ENCODE measurements at places on chromosomes 5 and 9. TPM values are rescaled to one million over a fixed set of nuclear protein-coding genes. Genes with fewer than 3 reads are reported as not detected.

Gene SHOC1
- 0.37 TPM for total RNA-seq

Gene IFNB1
- not detected for total RNA-seq

Gene SPINK6
- total RNA-seq, result 0.45 TPM

Gene ARHGAP26
- total RNA-seq, result 74.0 TPM

DNA sequence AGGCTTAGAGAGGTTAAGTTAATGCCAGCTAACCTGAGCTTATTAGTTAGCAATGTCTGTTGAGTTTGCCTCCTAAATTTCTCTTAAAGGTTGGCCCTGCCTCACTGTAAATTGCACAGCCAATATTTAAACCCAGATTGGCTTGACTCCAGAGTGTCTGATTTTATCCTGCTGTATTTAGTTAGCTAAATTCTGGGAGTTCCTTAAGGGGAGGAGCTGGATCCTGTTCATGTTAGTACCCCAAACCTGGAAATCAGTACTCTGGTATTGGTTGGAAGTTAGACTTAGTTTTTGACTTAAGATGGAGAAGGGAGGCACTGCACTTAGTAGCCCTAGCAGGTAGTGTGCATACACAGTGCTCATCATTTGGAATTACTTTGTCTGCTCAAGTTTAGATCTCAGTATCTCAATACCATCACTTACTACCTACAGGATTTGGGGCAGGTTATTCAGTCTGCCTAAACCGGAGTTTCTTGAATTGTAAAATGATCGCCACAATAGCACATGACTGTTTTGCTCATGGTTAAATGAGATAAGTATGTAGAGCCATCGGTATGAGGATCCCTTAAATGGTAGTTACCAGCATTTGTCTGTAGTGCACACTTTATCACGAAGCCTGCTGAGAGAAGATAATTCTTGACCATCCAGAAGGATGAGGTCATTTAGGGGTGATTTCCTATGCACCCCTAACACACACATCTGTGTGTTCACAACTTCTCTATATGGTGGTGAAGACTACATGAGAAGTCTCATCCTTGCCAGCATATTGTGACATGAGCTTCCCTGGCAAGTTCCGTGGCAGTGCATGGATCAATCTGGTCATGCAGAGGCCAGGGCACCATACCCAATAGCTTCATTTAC, 264.8 kb upstream of the TRIM32 start:
- H3K4me1 ChIP-seq, result no peaks in the 10 kb centered on the region
- no peak for DNase-seq
- H3K4me3 ChIP-seq, result no peak overlapping the region
- H3K27ac ChIP-seq, result no peak overlapping the region
- H3K27me3 ChIP-seq, result no peaks in the 10 kb centered on the region
- no peaks in the 10 kb centered on the region for H3K36me3 ChIP-seq

- DNase-seq, result no peak
- H3K4me1 ChIP-seq, result no peaks in the 10 kb centered on the region
- no peaks in the 10 kb centered on the region for H3K36me3 ChIP-seq
- no peaks in the 10 kb centered on the region for H3K27me3 ChIP-seq
- no peak overlapping the region for H3K27ac ChIP-seq
- H3K4me3 ChIP-seq, result no peak overlapping the region
Measured at GRCh38 chr5:95712347-95712958, 18.7 kb upstream of the RHOBTB3 start.

Measured in colonic mucosa (tissue), 4 donors.